ENCODE measurements at places on chromosomes 2 and 18. TPM values are rescaled to one million over a fixed set of nuclear protein-coding genes. Genes with fewer than 3 reads are reported as not detected.

DNA sequence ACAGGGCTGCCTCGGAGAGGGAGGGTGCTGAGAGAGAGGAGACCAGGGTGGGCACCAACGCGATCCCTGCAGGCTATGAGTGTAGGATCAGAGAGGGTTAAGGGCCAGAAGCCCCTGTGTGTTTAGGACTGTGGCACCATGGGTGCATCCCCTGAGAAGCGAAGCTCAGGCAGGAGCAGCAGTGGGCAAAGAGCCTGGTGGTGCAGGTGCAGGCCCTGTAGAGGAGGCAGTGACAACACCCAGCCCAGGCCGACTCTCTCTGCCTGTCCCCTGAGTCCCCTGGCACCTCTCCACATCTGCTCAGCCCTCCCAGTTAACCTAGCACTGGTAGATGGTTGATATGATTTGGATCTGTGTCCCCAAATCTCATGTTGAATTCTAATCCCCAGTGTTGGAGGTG, 139.8 kb downstream of the RNF152 start:
- H3K4me1 ChIP-seq: peaks cover 8% of the 10 kb centered on the region
- no peaks in the 10 kb centered on the region for H3K27me3 ChIP-seq
- H3K36me3 ChIP-seq: no peaks in the 10 kb centered on the region
- no peak overlapping the region for H3K27ac ChIP-seq

DNA sequence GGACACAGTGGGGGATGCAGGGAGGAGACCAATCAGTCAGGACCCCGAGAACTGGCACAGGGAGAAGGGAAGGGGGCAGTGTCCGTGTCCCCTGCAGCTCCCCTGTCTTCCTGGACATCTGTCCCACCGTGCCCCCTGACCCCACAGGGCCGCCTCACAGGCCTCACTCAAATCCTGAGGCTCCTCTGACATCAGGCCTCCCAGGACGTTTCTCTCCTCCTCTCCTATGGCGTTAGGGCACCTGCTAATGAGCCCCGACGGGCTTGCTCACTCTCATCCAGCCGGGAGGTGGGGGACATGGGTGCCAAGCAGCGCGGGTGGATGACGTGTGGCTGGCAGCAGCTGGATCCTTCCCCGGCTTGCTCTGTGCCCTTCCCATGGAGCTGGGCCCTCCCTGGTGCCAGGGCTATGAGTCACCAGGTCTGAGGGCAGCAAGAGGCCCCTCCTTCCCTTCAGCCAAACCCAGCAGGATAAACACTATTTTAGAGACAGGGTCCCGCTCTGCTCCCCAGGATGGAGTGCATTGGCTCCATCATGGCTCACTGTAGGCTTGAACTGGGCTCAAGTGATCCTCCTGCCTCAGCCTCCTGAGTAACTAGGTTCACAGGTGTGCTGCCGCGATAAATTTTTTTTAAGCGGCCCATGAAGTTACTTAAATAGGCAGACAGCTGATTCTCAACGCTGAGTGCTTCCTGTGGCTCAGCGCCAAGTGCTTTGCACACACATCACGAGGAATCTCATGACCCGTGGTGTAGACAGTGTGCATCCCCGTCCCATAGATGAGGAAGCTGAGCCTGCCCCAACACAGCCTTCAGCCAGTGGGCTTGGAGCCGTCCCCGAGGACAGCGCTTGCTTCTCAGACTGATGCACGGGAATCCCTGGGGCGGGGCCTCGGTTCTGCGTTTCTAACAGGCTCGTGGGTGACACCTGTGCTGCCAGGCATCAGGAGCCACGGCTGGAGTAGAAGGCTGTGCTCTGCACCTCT, 64.5 kb upstream of the HDAC4 start:
- H3K36me3 ChIP-seq: no peaks in the 10 kb centered on the region
- peak; percentile 47 for DNase-seq
- peaks cover 6% of the 10 kb centered on the region for H3K27me3 ChIP-seq

Gene DNPEP
- total RNA-seq: 25.5 TPM

Gene REG3G
- not detected for total RNA-seq

Gene DCC
- total RNA-seq: not detected

GRCh38 chr2:191481305-191482070, 196.4 kb upstream of the NABP1 start:
- peaks cover 1% of the 10 kb centered on the region for H3K4me1 ChIP-seq
- no peak overlapping the region for H3K4me3 ChIP-seq
- DNase-seq: no peak
- H3K27ac ChIP-seq: no peak overlapping the region

Gene DSC2
- 1.3 TPM for total RNA-seq

DNA sequence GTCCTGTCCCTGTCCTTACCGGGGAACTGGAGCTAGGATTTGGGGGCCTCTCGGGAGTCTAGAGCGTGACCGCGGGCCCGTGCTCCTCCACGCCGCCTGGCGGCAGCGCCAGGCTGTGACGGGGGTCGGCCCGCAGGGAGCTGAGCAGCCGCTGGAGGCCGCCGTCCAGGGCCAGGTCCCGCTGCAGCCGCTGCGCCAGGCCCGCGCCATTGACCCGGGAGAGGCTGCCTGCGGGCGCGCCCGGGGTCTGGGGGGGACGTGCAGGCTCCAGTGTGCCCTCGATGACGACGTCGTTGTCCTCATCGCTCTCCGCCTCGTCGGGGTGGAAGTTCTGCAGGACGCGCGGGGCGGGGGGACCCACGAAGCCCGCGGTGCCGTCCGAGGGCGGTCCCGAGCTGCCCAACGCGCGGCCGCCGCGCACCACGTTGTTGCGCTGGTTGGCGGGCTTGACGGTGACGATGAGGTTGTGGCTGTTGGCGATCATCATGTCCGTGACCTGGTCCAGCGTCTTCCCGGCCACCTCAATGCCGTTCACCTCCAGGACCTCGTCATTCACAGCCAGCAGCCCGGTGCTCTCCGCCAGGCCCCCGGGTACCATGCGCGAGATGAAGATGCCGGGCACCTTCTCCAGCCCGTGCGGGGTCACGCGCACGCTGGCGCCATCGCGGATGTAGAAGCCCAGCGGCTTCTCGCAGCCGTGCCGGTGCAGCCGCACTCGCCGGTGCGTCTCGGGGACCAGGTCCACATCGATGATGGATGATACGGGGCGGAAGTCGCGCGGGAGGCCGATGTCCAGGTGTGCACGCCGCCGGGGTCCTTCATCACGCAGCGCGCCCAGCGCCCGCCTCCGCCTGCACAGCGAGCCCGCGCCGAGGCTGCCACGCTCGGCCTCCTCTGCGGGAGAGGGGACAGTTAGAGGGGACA, 50.9 kb downstream of the ADNP2 start:
- H3K27me3 ChIP-seq: no peaks in the 10 kb centered on the region
- no peaks in the 10 kb centered on the region for H3K36me3 ChIP-seq
- H3K4me3 ChIP-seq: no peak overlapping the region
- H3K4me1 ChIP-seq: no peaks in the 10 kb centered on the region
- no peak for DNase-seq

DNA sequence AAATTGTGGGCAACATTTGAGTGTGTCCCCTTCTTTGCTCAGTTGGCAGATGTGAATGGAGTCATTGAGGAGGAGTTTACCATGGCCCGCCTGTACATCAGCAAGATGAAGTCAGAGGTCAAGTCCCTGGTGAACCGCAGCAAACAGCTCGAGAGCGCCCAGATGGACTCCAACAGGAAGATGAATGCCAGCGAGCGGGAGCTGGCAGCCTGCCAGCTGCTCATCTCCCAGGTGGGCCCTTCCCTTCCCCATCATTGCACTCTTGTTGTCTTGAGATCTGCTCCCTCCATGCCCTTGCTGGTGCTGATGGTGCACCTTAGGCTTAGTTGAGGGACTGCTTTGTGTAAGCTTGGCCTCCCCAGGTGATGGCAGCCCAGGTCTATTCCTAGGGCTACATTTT, 47.5 kb upstream of the LYPD6B start:
- H3K4me3 ChIP-seq: no peak overlapping the region
- H3K27me3 ChIP-seq: no peaks in the 10 kb centered on the region
- no peak for DNase-seq
- no peak overlapping the region for H3K27ac ChIP-seq
- no peaks in the 10 kb centered on the region for H3K36me3 ChIP-seq

DNA sequence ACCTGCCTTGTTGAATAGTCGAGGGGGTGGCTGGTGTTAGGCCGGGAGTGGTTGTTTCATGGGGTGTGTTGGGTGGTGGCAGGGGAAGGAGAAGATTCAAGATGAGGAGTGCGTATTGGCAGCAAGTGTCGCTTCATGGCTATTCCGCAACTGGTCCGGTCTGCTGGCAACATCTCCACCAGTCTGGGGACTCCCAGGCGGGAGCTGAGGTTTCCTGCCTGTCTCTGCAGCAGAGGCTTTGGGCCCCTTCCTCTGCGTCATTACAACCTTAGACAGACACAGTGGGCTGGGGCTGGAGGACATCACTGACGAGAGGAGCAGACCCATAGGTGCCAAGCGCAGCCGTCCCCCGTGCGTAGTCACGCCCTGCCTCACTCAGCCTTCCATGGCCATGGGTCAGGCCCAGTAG, 64.0 kb upstream of the MCFD2 start:
- no peak overlapping the region for H3K4me3 ChIP-seq
- DNase-seq: no peak
- peaks cover 43% of the 10 kb centered on the region for H3K36me3 ChIP-seq
- H3K4me1 ChIP-seq: peaks cover 12% of the 10 kb centered on the region
- no peak overlapping the region for H3K27ac ChIP-seq

- no peak for DNase-seq
- H3K27me3 ChIP-seq: peaks cover 6% of the 10 kb centered on the region
- no peak overlapping the region for H3K4me3 ChIP-seq
- H3K36me3 ChIP-seq: no peaks in the 10 kb centered on the region
- H3K4me1 ChIP-seq: no peaks in the 10 kb centered on the region
Observed at GRCh38 chr18:49970319-49970718, 157.0 kb upstream of the ACAA2 start.

Gene ANKRD62
- total RNA-seq: not detected

GRCh38 chr2:165008730-165009315, 53.5 kb upstream of the SLC38A11 start:
- H3K4me1 ChIP-seq: no peaks in the 10 kb centered on the region
- no peak overlapping the region for H3K27ac ChIP-seq
- no peaks in the 10 kb centered on the region for H3K27me3 ChIP-seq
- DNase-seq: no peak
- H3K4me3 ChIP-seq: no peak overlapping the region
- no peaks in the 10 kb centered on the region for H3K36me3 ChIP-seq

Gene CARF
- total RNA-seq: 3.1 TPM

GRCh38 chr2:227870710-227871374, 589 bp upstream of the DAW1 start:
- peak; percentile 33 for DNase-seq
- H3K4me1 ChIP-seq: peaks cover 9% of the 10 kb centered on the region
- H3K27me3 ChIP-seq: no peaks in the 10 kb centered on the region
- H3K36me3 ChIP-seq: no peaks in the 10 kb centered on the region
- H3K27ac ChIP-seq: peak overlapping the region; percentile 52

DNA sequence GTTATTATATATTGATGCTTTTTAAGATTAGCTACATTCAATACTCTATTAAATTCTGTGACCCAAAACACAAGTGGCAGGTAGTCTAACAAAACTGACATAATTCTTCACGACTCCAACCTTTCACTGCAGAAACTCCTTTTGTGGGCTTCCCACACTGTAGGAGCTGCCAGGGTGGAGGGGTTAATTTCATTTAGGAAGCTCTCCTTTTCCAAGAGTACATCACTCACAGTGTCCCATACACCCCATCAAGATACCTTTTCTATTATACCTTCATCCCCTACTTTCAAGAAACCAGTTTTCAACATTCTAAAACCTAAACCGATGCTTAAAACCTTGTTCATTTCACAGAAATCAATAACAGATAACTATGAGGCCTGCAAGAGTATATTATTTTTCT, 825 bp downstream of the THUMPD2 start:
- H3K4me3 ChIP-seq: peak overlapping the region; percentile 90
- peak overlapping the region; percentile 83 for H3K27ac ChIP-seq
- no peak for DNase-seq
- peaks cover 17% of the 10 kb centered on the region for H3K4me1 ChIP-seq
- H3K27me3 ChIP-seq: no peaks in the 10 kb centered on the region

DNA sequence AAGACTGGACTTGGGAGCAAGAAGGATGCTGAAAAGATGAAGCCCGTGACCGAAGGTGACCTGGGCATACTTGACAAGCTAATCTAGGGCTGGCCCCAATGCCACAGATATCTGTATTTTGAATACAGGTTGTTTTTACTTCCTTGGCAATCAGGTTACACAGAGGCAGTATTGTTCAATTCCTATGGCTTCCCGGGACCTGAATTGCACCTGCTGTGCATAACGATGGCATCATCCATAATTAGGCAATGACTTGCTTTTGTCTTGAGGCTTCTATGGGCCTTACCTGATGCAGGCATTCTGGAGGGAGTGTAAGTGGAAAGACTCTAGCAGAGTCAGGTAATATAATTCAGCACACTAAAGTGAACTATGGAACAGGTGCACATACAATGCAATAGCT, 60.6 kb upstream of the CUL3 start:
- H3K27me3 ChIP-seq: no peaks in the 10 kb centered on the region
- no peak overlapping the region for H3K4me3 ChIP-seq
- DNase-seq: no peak
- no peaks in the 10 kb centered on the region for H3K4me1 ChIP-seq
- no peak overlapping the region for H3K27ac ChIP-seq
- no peaks in the 10 kb centered on the region for H3K36me3 ChIP-seq

GRCh38 chr2:75959724-75960471, 249.2 kb upstream of the GCFC2 start:
- H3K36me3 ChIP-seq: no peaks in the 10 kb centered on the region
- no peaks in the 10 kb centered on the region for H3K4me1 ChIP-seq
- no peak for DNase-seq
- H3K27me3 ChIP-seq: no peaks in the 10 kb centered on the region

- no peak overlapping the region for H3K4me3 ChIP-seq
- H3K4me1 ChIP-seq: peaks cover 10% of the 10 kb centered on the region
- no peaks in the 10 kb centered on the region for H3K36me3 ChIP-seq
- H3K27me3 ChIP-seq: no peaks in the 10 kb centered on the region
- DNase-seq: no peak
Observed at GRCh38 chr2:236968101-236968879, 117.4 kb upstream of the COPS8 start.

DNA sequence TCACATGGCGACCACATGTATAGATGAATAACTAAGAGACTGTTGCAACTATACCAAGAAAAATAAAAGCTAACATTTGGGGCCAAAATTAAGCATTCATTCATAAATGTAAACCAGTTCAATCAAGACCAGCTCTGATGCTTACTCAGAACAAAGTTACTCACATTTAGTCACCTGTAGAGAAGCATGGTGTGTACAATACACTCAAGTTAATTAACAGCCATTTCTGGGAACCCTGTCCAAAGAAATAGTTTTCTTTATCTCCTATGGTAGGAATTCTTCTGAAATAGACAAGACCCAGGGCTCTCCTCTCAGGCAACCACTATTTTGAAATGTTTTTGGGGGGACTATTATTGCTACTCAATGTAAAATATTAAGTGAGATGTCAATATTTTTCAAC, 1.6 kb downstream of the SCN3A start:
- H3K27ac ChIP-seq: no peak overlapping the region
- H3K36me3 ChIP-seq: no peaks in the 10 kb centered on the region
- DNase-seq: no peak
- H3K4me3 ChIP-seq: no peak overlapping the region

- no peaks in the 10 kb centered on the region for H3K4me1 ChIP-seq
- no peaks in the 10 kb centered on the region for H3K36me3 ChIP-seq
- DNase-seq: no peak
- no peak overlapping the region for H3K27ac ChIP-seq
- H3K27me3 ChIP-seq: no peaks in the 10 kb centered on the region
- H3K4me3 ChIP-seq: no peak overlapping the region
Observed at GRCh38 chr2:172147944-172148650, 45.4 kb upstream of the DLX2 start.

Measured in SJSA1 (cell line).